ENCODE measurements at places on chromosomes 2 and 18. TPM values are rescaled to one million over a fixed set of nuclear protein-coding genes. Genes with fewer than 3 reads are reported as not detected.

SERPINB4 gene
- total RNA-seq: not detected

DNA sequence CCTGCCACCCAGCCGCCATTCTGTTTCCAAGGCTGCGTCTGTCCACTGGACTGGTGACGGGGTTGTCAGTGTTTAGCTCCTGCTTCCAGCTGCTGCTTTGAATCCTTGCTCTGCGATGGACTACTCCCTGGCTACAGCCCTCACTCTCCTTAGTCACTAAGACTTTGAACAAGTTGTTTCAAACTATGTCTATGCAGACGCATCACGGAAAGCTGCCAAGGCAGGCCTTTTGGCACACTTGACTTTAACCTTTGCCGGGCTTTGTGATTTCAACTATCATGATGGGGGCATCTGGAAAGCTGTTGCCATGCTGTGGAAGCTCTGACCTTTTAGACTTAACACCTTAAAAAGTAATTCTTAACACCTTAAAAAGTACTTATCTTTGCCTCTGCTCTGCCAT lies 54.4 kb downstream of the PDE11A start:
- DNase-seq: no peak

GRCh38 chr2:137921105-137921880 lies 43.0 kb upstream of the HNMT start:
- no peak for DNase-seq

DNA sequence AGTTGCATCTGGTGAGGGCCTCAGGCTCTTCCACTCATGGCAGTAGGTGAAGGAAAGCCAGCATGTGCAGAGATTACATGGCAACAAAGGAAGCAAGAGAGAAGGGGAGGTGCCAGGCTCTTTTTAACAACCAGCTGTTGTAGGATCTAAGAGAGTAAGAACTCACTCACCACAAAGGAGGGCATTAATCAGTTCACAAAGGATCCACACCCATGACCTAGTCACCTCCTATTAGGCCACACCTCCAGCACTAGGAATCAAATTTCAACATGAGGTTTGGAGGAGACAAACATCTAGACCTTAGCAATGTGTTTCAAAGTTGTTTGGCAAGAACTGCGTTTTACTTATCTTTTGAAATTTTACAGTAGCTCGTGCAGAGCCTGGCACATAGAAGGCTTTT lies 20.5 kb upstream of the REG3A start:
- DNase-seq: no peak

DNA sequence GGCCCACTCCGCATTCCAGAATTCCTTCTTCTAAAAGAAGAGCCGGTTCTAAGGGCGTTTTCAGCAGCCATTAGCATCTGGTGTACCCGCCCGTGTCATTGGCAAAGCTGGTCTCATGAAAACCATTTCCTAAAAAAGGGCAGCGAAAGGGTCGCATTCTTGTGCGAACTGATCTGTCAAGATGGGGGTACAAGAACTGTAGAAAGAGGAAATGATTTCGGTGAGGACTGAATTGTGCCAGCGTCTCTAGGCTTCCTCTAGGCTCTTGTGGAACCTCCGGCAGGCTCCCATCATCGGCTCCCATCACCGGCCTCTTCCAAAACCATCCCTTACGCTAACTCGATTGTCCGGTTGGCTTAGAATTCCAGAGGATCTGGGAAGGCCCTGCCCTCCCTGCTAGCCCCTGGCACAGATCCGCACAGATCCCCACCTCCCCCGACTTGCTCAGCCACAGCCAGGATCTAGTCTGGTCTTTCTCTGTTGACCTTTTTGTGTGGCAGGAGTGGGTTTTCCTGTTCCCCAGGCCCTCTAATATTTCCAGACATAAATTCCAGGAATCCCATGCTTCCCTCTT lies 1.3 kb downstream of the RAB31 start:
- no peak for DNase-seq

All from neural crest cell (in vitro differentiated cells).